A673 (cell line): ENCODE measurements at places on chromosomes 6 and 20. TPM values are rescaled to one million over a fixed set of nuclear protein-coding genes. Genes with fewer than 3 reads are reported as not detected.

GRCh38 chr6:159874435-159874834 lies 16.4 kb upstream of the MAS1 start:
- DNase-seq: no peak

GRCh38 chr6:63798378-63798777 lies 162.8 kb downstream of the PHF3 start:
- no peak for DNase-seq

- no peak for DNase-seq
Observed at GRCh38 chr6:40350747-40351217, 236.4 kb downstream of the LRFN2 start.

DNA sequence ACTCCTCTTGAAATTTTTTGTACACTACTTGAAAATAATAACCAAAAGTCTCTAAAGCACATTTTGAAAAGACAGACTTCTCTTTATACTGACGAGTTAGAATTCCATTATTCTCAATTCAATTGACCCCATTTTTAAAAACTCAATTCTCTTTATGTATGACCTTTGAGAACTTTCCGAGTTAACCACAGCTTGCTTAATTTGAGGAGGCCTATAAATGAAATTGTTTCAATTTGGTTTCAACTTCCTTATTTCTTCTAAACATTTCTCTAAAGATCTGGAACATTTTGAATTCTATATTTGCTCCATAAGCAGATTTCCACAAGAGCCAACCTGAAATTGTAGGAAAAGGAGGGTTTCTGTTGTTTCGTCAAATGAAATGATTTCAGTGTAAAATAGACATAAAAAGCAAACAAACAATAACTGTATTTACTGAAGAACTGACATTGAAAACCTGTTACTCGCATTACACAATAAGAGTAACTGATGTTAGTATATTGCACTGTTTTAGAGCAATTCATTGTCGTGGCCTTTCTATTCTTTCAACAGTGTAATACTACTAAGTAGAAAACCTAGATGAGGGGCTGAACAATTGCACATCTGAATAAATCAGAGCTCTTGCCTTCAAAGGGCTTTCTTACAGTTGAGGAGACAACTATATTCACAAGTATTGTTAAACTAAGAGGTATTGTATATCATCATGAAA lies 223.6 kb downstream of the HIVEP2 start:
- DNase-seq: no peak

- no peak for DNase-seq
Observed at GRCh38 chr6:147910281-147910680, 401.8 kb downstream of the SAMD5 start.

- DNase-seq: no peak
Observed at GRCh38 chr6:158040804-158041347, 59.2 kb downstream of the SYNJ2 start.

GRCh38 chr20:38498909-38499308 lies 26.3 kb downstream of the RALGAPB start:
- no peak for DNase-seq

DNA sequence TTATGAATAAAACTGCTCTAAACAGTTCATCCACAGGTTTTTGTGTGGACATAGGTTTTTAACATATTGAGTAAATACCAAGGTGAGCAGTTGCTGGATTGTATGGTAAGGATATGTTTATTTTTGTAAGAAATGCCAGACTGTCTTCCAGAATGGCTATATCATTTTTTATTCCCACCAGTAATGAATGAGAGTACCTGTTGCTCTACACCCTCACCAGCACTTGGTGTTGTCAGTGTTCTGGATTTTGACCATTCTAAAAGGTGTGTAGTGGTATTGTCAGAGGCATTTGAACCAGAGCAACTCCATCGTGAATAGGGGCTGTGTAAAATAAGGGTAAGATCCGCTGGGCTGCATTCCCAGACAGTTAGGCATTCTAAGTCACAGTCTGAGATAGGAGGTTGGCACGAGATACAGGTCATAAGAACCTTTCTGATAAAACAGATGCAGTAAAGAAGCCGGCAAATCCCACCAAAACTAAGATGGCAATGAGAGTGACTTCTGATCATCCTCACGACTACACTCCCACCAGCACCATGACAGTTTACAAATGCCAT lies 12.9 kb upstream of the NT5E start:
- DNase-seq: no peak

- no peak for DNase-seq
Observed at GRCh38 chr6:132571774-132572173, 1.7 kb downstream of the TAAR6 start.

DNA sequence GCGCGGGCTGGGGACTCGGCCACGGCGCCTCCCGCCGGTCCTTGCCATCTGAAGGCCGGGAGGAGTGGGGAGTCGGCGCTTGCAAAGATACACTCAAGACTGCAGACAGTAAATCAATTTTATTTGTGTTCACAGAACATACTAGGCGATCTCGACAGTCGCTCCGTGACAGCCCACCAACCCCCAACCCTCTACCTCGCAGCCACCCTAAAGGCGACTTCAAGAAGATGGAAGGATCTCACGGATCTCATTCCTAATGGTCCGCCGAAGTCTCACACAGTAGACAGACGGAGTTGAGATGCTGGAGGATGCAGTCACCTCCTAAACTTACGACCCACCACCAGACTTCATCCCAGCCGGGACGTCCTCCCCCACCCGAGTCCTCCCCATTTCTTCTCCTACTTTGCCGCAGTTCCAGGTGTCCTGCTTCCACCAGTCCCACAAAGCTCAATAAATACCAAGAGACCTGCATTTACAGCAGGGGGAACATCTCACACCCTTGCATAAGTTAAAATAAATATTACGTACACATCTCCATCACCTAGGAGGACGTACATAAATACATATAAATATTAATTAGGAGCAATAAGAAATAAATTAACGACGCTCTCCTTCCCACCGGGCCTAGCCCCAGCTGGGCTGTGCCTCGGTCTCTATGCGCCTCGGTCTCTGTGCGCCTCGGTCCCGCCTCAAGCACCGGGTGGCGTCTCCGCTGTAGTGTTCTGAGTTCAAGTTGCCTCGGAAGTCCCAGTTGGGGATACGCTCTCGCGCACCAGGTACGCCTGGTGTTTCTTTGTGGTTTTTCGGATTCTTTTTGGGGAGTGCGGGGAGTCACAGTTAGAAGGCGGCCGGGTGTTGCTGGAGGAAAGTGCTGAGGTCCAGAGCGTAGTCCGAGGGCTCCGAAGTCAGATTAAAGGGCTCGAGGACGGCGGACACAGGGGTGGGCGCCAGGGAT lies 889 bp upstream of the FLOT1 start:
- peak; percentile 63 for DNase-seq

- DNase-seq: no peak
Observed at GRCh38 chr20:18754030-18754652, 59.4 kb upstream of the SCP2D1 start.

DNA sequence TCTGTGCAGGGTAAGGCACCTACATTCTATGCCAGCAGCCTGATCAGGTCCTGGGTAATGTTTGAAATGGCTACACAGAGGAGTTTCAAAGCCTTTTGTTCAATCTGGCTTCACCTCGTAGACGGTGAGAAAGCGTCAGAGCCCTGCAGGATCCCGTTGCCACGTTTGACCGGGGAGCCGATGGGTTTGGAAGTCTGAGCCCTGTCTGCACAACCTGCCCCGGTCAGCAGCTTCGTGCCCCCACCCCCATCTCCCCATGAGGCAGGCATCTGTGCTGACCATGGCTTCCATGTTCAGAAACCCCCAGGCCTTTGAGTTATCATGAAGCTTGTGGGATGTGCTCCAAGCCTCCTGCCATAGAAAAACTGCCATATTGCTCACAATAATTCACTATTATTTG lies 63.9 kb downstream of the PTPN1 start:
- no peak for DNase-seq

DNA sequence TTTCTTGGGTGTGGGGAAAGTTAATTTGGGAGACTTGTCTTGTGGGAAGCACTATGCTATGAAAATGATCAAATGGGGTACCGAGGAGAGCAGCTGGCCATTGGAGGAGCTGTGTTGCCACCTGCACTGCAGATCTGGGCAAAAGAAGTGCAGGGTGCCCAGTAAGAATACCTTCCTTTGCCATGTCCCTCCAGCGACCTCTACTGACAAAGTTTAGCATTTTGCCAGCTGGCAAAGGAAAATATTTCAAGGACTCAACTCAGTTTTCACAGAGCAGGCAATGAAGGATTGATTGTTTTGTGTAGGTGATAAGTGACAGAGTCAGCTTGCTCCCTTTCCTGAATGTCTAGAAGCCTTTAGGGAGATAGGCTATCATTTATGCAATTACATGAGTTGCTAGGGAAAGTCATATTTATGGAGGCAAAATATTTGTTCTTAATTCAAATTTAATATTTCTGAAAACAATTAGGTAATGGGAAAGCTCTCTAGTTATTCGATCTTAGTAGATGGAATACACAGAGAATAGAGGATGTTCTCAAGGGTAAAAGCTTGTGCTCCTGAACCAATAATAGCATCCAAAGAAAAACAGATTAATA lies 118.4 kb downstream of the FARS2 start:
- peak; percentile 76 for DNase-seq

DNA sequence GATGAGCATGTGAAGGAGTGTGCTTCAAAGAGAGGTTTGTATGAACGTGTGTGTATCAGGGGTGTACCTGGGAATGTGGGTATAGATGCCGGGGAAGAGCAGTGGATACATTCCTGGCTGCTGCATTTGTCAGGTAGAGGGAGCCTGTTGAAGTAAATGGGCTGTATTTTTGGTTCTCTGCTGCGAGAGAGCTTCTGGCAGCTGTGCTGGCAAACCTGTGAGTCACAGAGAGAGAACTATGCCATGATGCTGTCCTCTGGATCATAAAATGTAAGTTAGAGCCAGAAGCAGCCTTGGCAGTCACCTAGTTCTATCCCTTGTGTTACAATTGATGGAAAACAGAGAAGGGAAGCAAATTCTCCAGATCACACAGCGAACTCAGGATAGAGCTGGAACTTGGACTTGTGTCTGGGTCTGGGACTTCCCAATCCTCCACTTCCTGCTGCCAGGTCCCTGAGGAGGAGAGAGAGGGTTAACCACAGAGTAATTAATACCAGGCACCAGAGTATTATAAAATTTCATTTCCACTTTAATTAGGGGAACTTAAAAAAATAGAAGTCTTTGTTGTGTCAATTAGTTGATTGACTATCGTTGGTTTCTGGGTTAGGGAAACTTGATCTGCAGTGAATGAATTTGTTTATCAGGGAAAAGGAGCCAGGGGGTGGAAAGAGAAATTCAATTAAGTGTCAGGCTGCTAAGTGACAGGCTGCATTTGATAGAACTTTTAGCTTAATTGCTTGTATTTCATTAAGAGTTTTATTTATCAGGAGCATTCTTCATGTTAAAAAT lies 41.1 kb upstream of the GTSF1L start:
- DNase-seq: no peak

SNAI1 gene
- 4.1 and 4.4 TPM in 2 replicates for total RNA-seq

RAMACL gene
- 0.77 and 2.2 TPM in 2 replicates for total RNA-seq

TINAG gene
- not detected in 2 replicates for total RNA-seq

SLC44A4 gene
- not detected in 2 replicates for total RNA-seq

SLC17A3 gene
- not detected in 2 replicates for total RNA-seq

TFAP2C gene
- 0.11 TPM in 2 replicates for total RNA-seq
